HS-27A (cell line): ENCODE measurements at places on chromosomes 5 and 9.

GRCh38 chr5:56288873-56289601, 55.9 kb upstream of the ANKRD55 start:
- DNase-seq, result no peak

- DNase-seq, result no peak
Observed at GRCh38 chr9:96460470-96460869, 10.5 kb downstream of the HABP4 start.

- no peak for DNase-seq
Observed at GRCh38 chr9:120393386-120394057, 186.4 kb downstream of the CDK5RAP2 start.

DNA sequence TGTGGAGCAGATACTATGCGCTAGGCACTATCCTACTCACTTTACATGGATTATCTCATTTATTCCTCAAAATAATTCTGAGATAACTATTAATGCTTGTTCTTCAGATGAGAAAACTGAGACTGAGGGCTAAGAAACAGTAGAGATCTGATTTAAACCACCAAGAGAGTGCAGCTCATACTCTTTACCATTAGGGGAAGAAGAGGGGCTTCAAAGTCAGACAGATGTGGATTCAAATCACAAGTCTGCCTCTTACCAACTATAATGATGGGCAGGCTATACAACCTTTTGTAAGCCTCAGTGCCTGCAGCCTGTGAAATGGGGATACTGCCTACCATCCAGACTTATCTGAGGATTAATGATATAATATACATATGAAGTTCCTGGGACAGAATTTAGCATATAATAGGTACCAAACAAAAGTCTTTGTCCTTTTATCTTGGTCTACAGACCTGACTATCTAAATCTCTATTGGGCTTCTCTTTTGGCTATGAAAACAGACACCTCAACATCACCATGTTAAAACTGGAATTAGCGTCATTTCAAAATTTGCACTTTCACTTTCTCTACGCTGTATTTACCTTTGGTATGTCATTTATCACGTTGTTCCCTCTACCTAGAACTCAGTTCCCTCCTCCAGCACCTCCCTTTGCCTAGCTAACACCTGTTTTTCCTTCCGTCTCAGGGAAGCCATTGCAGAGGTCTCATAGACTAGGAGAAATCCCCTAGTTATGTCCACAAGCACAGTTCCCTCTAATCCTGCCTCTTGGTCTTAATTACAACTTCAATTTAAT, 13.8 kb upstream of the TMEM267 start:
- DNase-seq, result no peak

- no peak for DNase-seq
Observed at GRCh38 chr5:143755966-143756365, 56.0 kb upstream of the HMHB1 start.

- no peak for DNase-seq
Observed at GRCh38 chr9:135053133-135053532, 34.3 kb upstream of the OLFM1 start.

DNA sequence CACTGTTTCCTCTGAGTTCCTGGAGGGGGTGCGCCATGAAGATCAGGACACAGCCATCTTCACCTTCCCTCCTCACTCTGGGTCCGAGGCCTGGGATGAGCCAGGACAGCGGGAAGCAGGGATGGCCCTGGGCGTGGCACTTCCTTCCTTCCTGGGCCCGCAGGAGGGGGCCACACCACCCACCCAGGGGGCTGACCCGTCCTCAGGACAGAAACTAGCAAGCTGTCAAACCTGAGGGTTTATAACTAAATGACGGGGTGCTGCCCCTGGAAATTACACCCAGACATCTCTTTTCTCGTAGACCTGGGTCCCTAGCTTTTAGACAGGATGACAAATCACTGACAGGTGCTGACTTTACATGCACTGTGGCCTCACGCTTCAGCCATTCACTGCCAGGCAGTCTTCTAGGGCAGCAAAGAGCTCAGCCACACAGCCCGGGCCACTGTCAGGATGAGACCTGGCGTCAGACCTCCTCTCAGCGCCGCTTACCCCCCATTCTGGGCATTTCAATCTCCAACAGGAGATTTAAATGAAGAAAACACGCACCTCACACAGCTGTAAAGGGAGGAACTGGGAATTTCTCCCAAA, 8.1 kb downstream of the FCN2 start:
- DNase-seq, result no peak

DNA sequence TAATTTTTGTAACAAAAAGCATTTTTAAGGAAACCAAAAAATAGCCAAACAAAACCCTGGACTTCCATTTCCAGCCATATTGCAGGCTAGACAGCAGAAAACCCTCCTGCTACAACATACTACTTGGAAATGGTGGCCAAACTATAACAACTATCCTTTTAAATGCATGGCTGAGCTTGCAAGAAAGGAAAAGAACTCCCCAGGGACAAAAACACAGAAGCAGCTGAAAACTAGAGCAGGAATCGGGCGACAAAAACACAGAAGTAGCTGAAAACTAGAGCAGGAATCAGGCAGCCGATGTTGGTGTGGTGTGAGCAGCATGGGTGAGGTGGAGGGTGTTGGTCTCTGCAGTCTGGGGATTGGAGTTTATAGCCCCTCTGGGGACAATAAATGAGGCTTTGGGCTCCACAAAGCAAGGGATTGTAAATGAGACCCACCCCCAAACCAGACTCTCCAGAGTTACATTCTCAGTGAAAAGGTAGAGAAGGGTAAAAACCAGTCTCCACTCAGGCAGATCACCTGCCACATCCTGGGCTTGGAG, 95.2 kb downstream of the C9orf50 start:
- no peak for DNase-seq

GRCh38 chr5:176578391-176578808, 29.3 kb downstream of the CDHR2 start:
- no peak for DNase-seq

- no peak for DNase-seq
Observed at GRCh38 chr5:15026011-15026893, 154.7 kb upstream of the ANKH start.

- DNase-seq, result no peak
Observed at GRCh38 chr9:32292611-32293010, 91.8 kb upstream of the ACO1 start.

GRCh38 chr9:7258688-7259396, 501.1 kb downstream of the KDM4C start:
- DNase-seq, result no peak

- no peak for DNase-seq
Observed at GRCh38 chr5:158975363-158975762, 124.4 kb downstream of the EBF1 start.

DNA sequence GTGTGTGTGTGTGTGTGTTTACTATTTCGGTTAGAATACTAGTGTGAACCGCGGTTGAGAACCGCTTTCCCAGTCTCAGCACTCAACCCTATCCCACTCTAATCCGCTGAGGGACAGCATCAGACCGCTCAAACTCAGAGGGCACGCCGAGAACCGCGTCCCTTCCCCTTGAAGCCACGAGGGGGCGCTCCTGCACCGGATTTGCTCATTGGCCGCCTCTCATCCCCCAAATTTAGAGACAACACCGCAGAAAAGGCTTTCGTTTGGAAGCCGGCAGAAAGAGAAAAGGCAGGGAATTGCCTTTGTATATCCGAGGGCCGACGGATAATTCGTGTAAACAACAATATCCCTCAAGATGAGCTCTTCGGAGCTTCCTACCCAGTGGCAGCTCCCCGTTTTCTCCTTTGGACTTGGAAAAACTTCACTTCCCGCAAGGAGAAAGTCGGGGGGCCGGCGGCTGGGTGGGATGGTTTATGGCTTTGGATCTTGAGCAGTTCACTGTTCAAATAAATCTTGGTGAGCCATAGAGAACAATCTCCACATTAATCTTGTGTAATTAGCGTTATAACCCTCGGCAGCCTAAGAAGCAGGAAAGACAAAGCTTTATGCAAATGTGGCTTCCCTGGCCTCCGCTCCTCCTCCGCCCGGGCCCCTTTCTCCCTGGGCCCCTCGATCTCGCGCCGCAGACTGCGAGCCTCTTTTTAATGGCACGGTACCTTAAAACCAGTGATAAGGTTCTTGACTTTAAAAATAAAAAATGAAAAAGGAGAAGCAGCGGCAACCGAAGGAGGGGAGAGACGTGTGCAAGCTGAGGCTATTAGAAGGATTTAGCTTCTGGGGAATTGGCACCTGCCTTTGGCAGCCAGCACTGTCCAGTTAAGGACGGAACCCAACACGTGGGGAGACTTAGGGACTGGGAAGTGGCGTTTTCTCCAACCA, 296.8 kb downstream of the PARP8 start:
- peak; percentile 3 for DNase-seq

- no peak for DNase-seq
Observed at GRCh38 chr5:73722231-73722630, 96.2 kb downstream of the ARHGEF28 start.
